Dermis blood vessel endothelial cell (primary cell): ENCODE measurements at places on chromosomes 5 and 9. TPM values are rescaled to one million over a fixed set of nuclear protein-coding genes. Genes with fewer than 3 reads are reported as not detected.

- DNase-seq: peak; percentile 56
Measured at GRCh38 chr9:36486933-36487481, 85.7 kb upstream of the MELK start.

The CARTPT gene
- total RNA-seq: not detected in 2 replicates

DNA sequence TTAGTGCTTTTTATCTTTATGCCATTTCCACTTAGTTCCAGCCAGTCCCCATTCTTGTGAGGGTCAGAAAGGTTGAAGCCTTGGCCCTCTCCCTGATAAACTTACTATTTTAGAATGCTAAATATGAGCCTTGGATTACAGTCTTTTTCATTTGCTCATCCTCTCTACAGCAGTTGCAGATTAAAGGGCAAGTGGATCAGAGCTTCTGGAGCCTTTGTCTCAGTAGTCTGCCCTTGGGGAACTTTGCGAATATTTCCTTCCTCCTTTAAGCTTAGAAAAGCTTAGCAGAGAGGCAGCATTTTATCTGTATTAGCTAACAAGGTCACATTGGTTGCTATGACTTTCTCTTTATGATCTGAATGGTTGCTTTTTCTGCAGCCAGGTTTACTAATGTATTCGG lies 11.5 kb downstream of the FSD1L start:
- peak; percentile 11 for DNase-seq

GRCh38 chr9:32866273-32866672 lies 82.9 kb downstream of the TMEM215 start:
- no peak for DNase-seq

DNA sequence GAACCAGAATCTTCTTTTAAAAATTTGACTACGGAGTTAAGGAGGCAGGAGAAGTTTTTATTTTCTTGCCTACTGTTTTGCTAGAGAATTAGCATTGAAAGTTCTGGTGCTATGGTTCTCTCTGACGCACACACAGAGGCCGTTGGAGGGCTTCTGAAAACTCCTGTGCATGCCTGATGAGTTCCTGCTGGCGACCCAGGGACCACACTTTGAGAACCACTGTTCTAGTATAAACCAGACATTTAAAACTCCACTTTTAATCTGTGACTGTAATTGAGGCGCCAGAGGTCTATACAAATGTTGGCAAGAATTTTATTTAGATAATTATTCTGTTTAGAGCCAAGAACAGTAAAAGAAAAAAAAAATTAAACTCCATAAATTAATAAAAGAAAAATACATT lies 99.5 kb upstream of the OTULINL start:
- no peak for DNase-seq

The MELK gene
- 12.9 and 42.2 TPM in 2 replicates for total RNA-seq

DNA sequence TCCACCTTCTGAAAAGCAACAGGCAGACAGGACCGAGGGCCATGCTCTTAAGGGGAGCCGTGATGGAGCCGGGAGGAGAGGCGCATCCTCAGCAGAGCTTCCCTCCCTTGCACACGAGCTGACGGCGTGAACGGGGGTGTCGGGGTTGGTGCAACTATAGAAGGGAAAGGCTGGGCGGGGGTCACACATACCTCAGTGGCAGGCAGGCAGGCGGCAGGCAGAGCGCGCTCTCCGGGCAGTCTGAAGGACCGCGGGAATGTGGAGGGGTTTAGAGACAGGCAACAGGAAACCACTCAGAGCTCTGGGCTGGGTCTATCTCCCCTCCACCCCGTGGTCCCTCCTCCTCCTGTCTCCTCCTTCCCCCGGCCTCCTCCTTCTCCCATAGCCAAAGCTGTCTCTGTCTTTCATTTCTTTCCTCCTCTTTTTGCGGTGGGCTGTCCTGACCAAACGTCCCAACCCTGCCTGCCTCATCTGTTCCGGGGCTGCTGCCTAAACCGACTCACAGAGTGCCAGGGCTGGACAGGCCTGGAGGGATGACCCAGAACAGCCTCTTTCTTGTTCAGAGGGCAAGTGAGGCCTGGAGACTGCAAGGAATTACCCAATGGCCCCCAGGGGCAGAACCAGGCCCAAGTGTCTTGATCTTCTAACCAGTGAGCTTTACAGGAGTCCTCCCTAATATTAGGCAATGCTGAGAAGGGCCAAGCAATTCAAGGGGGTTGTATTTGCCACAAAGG lies at the start of gene SPARC:
Gene SPARC, minus strand, starts transcription at position 242 of the 734 bp plus-strand sequence. CDS start 10,727 bp downstream, outside the sequence.
- DNase-seq: peak; percentile 84

DNA sequence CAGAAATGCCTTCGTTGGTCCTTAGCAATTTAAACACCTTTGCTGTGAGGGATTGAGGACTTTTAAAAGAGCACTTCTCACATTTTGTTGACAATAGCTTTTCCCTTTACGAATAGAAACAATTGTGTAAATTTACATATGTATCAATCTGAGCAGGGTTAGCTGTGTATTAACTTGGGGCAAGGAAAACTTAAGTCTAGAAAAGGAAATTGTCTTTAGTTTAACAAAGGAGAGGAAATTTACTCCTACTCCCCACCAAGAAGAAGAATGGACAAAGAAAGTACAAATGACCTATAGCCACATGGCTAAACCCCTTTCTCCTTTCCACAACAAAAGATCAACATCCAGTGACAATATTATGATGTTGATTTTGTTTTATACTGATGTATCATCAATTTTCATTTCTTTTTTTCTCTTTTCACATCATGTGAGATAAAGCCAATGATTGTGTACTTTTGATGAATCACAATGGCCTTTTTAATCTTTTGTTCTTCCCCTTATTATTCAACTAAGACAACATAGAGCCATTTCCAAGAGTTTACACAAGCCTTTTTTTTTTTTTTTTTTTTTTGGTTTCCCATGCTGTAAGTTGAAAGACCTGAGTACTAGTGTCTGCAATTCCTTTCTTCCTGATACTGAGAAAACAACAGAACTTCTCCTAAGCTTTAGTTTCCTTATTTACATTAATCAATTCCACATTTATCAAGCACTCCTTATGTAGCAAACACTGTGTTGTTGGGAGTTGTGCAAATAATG lies 19.0 kb downstream of the FOXB2 start:
- no peak for DNase-seq

DNA sequence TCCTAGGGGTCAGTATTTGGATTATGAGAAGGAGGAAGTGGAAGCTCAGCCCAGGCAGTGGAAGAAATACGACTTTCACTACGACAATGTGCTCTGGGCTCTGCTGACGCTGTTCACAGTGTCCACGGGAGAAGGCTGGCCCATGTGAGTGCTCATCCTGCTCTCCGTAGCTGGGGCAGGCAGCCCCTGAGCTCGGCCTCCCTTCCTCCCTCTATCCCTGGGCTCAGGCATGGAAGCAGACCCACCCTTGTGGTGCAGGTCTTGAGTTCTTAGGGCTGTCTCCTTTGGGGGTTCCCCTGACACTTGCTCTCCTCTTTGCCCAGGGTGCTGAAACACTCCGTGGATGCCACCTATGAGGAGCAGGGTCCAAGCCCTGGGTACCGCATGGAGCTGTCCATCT lies 180.1 kb downstream of the CACNA1B start:
- no peak for DNase-seq

The EPB41L4B gene
- 0.34 and 0.79 TPM in 2 replicates for total RNA-seq

DNA sequence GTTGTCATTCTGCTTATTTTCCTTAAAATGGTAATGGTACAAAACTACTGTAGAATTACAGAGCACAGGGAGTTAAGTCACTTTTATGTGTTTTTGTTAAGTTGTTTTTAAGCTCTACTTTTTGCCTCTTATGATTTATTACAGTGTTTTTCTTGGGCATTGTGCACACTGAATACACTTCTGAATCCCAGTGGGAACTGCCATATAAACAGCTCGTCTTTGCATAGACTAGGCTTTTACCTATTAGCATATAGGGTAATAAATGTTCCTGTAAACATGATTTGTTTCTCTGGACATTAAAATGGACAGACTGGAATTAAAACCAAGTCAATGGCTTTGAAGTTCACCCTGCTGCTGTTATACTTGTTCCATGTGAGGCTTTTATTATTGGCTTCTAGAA lies 12.2 kb downstream of the KLF9 start:
- DNase-seq: no peak

DNA sequence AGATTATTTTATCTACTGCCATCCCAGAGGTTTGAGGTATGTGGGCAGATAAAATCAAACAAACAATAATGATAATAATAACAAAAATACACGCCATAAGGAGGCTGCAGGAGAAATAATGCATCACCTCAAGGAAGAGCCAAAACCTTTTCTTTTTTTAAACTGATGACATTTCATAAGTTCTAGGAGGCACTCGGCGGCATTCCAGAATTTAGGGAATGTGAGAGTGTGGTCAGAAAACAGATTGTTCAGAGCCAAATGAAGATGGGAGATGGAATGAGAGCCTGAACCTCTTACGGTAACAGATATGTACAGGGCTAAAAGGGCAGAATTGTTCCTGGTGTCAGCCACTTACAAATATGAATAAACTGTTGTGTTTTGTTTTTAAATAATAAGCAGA lies 615.0 kb upstream of the CHD1 start:
- no peak for DNase-seq

GRCh38 chr5:135488727-135489465 lies 36.7 kb upstream of the TIFAB start:
- peak; percentile 14 for DNase-seq

The CDH9 gene
- not detected in 2 replicates for total RNA-seq

The CAMK2A gene
- total RNA-seq: not detected in 2 replicates

The PRSS3 gene
- total RNA-seq: 0.51 and 1.4 TPM in 2 replicates

The PCDHGB1 gene
- 1.4 and 1.5 TPM in 2 replicates for total RNA-seq
